Fibroblast of skin of scalp (primary cell): ENCODE measurements at places on chromosomes 1 and 21.

DNA sequence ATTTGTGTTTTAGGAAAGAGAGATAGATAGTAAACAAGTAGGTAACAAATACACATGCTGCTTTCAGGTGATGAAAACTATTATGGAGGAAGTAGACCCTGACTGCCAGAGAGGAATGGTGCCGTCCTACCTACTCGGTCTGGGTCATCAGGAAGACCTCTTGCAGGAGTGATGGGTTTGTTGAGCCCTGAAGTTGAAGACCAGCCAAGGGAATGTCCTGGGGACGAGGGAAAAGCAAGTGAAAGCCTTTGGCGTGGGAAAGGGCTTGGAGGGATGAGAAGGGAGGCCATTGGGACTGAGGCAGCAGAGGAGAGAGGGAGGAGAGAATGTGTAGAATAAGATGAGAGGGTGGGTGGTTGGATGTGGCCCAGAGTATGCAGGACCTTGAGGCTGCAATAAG is 379.5 kb upstream of the USP24 start:
- no peak for DNase-seq

DNA sequence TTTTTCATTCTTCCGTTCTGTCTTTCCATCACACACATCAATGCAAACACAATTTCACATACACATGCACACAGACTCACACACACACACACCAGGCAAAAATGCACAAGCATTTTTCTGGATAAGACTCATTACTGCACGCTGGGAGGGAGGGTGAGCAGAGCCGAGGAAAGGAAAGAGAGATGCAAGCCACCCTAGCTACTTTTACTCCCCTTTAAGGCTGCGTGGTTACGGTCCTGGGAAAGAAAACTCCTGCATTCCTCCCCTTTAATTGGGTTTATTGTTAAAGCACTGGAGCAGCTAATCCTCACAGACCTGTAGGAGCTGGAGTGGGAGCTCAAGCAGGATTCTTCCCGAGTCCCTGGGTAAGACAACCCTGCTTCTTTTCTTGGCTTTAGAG is at the start of gene CAMK1G:
Gene CAMK1G (plus strand): TSS at position 307 of the 400 bp plus-strand sequence. CDS start 11,270 bp downstream, outside the sequence.
- DNase-seq = peak; percentile 81

DNA sequence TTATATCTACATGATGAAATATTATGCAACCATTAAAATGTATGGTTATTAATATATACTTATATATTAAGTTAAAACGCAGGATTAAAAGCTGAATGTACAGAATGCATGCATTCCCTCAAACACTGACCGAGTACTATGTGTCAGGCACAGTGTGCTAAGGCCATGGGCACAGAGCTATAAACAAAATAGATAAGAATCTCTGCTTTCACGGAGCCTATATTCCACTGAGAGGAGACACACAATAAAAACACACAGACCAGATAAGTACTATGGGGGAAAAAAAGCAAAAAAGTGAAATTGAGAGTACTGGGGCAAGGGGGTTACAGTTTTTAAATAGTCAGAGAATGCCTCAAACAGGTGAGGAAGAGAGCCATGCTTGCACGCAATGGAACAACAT is 62.7 kb downstream of the GPATCH2 start:
- DNase-seq = no peak

- DNase-seq = no peak
These were observed 21.8 kb downstream of the CAPN2 start for GRCh38 chr1:223733898-223734852.

GRCh38 chr1:239989990-239990389 is 101.7 kb upstream of the FMN2 start:
- no peak for DNase-seq

DNA sequence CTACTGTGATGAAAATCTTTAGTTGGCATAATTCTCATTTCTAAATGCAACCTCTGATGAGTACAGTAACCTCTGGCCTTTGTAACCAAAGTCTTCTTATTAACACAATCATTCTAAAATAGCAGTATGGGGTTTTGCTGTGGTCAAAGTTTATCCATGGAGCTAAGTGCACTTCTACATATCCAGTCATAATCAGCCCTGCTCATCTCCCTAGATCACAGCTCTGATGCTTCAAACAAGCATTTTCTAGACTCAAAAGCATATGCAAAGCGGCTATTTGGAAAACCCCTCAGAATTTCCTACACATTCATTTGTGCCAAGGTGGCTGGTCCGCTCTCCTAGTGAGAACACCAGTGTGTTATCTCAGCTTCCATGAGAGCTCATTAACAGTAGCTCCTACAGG is 418.6 kb downstream of the MRPL39 start:
- DNase-seq = no peak

- DNase-seq = peak; percentile 22
These were observed 401.8 kb downstream of the SRGAP2C start for GRCh38 chr1:121586369-121587229.

DNA sequence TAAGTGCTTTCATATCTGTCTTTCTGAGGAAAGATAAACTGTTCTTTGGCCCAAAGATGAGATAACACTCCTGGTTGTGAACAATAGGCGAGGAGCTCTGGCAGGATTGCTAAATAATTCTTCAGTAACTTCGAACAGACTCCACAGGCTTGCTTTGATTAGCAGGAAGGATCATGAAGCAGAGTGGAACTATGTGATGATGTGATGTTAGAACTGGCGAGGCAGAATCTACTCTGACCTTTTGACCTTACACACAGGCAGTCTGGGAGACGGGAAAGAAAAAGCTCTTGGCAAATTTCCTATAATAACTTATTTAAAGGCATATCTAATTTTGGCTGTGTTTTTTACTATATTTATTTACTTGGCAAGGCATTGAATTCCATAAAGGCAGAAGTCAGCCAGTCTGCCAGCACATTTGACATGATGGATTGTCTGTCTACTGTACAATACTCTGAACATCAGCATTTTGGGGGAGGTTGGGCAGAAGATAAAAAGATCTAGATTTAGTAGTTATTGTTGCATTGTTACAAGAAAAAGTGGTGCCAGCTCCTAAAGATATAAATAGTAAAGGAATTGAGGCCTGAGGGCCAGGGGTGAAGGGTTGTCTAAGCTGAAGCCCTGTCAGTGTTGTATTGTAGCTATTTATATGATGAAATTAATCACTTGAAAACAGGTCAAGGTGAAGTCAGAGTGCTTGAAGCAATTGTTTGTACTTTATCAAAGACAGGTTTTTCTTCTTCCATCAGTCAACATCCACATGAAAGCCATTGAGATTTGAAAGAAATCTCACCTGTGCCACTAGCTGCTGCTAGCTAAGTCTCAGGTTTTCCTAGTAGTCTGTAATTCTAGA is 708.8 kb downstream of the LTN1 start:
- peak; percentile 92 for DNase-seq

DNA sequence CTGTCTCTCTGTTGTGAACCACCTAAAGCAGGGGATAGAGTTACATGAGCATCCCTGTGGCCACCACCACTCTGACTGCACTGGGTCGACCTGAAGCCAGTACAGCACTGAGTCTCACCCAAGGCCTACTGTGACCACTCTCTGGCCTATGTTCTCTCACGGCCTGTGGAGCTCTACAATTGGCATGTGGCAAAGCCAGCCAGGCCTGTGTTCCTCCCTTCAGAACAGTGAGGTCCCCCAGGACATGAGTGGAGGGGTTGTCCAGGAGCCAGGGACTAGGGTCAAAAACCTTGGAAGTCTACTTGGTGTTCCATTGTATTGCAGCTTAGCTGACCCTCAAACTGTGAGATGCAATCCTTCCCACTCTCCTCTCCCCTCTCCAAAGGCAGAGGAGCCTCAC is 42.7 kb upstream of the FMO3 start:
- no peak for DNase-seq

GRCh38 chr1:170596701-170597100 is 64.7 kb downstream of the GORAB start:
- DNase-seq = no peak

DNA sequence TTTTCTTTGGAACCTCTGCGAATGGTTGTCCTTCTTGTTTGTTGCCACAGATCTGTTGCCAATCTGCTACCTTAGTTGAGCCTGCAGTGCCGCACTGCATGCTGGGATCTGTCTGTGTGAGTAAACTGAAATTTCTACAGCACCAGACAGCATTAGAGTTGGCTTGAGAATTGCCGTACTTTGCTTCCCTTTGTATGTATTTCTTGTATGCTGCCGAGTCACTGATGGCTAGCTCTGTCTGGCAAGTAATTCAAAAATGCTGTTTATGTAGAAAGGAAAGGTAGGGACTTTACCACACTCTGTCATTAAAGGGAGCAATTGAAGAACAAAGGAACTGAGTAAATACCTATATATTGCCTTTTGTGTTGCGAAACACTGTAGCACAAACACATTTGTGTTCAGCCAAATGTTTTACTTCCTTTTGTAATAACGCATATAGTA is 857.4 kb downstream of the USP25 start:
- peak; percentile 37 for DNase-seq

DNA sequence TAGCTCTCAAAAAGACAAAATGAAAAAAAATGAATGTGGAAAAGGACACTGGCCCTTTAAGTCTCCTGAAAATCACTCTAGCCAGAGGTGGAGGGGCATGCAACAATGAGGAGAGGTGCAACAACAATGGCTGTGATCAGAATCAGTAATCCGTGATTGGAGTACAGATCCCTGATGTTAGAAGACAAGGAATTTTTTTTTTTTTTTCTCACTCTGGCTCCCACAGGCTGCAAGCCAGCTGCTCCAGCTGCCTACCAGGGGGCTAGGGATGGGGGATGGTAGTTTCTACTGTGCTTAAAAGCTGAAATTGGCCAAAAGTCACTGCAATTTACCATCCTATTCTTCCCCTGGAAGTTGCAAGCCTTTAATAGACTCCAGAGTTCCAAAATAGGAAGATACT is 54.5 kb downstream of the STYXL2 start:
- DNase-seq = no peak

DNA sequence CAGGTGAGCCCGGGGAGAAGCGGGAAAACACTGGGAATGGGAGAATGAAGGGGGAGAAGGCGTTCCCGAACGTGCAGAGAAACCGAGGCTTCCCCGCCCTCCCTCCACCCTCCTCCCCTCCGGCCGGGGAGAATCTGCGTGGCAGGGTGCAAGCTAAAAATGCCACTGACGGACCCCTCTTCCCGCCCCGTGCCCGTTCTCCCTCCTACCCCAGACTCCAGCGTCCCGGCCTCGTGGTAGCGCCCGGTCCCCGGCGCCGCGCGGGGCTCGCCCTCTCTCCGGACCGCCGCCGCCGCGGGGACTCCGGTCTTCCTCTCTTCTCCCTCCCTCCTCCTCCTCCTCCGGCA is 81.6 kb upstream of the AK4 start:
- no peak for DNase-seq

DNA sequence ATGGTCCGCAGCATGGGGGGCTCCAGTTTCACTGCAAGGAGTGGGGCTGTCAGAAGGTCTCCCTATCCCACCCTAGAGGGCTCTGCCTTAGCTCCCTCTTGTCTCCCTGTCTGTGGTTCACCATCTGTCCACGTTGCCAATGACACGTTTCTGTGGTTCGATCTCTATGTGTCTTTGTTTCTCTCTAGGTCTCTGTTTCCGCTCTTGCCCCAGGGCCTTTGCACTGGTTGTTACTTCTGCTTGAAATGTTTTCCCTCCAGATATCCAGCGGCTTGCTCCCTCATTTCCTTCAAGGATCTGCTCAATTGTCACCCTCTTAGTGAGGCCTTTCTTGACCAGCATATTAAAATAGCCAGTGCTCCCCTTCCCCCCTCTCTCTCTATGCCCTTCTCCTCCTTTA is 8.5 kb upstream of the MRPS15 start:
- DNase-seq = no peak

DNA sequence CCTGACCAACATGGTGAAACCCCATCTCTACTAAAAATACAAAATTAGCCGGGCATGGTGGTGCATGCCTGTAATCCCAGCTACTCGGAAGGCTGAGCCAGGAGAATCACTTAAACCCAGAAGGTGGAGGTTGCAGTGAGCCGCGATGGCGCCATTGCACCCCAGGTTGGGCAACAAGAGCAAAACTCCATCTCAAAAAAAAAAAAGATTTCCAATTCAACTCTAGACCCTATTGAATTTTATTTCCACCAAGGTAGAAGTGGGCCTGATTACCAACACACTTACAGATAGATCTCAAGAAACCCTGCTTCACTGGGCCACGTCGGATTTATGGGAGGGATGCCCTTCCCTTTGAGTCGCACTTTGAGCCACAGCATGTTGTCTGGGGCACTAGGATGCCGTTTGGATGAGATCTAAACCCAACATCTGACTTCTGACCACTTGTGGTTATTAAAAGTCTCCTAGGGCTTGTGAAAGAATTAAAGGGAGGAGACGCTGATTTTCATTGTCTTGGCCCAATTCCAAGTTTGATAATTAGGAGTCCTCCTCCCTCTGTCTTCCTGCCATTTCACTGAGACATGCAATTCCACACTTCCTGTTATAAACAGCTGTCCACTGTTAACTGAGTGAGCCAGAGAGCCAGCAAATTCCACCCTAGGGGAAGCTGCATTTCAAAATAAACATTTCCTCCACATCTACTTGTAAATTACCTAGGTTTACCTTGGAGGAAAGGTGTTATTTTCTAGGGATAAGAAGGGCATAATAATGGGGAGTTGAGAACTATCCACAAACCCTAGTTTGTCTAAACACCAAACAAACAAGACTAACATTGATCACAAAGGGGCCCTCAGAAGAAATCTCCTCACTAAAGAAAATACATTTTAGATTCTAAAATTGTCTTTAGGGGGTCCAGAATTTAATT is 5.2 kb upstream of the RERE start:
- DNase-seq = peak; percentile 94

GRCh38 chr1:152145769-152146168 is 13.3 kb downstream of the RPTN start:
- DNase-seq = no peak

DNA sequence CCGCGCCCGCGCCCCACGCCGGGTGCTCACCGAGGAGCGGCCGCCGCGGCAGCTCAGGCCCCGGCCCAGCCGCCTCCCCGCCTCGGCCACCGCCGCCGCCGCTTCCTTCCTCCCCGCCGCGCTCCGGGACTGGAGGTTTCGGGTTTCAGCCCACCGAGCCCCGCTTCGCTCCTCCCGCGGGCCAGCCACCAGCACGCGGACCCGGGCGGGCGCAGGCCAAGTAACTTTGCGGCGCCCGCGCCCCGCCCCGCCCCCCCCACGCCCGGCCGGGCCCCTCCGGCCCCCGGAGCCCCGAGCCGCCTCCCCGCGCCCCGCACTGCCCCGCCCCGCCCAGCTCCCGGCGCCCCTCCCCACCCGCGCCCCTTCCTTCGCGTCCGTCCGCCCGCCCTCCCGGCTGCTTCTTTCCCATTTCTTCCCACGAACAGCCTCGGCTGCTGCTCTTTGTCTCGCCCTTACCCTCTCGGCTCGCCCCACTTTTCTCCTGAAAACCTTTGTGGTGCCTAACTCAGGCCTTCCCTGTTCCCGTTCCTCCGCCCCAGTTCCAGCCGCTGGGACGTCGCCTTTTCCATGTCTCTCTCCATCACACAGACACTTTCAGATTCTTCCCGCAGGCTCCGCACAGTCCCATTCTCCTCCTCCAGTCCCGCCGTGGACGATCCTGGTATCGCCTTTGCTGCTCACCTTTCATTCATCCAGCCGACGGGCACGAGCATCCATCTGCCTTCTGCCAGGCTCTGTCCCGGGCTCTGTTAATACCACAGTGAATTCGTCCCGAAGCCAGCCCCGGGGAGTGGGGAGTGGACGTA is at the start of gene GPR161:
Gene GPR161 (minus strand): TSS at position 222 of the 806 bp plus-strand sequence. CDS start 32,080 bp downstream, outside the sequence.
- DNase-seq = peak; percentile 63

DNA sequence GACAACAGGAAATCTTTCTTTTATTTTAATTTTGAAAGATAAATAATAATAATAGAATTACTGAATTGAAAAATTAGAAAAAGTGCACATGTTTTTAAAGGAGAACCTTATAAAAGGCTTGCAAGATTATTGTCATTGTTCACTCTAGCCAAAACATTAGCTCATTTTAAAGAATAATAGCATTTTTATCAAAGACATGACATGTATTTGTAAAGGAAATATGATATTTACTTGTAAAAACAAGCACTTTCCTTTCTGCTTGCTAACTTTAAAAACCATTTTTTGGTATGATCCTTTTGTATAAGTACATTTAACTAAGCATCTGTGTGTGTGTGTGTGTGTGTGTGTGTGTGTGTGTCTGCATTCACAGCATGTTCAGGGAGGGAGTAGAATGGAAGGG is 156.3 kb upstream of the C1orf87 start:
- DNase-seq = no peak
